ENCODE measurements at places on chromosomes 6 and 20.
A peak's percentile ranks its signal among the peaks of the same experiment; 100 is the strongest.

DNA sequence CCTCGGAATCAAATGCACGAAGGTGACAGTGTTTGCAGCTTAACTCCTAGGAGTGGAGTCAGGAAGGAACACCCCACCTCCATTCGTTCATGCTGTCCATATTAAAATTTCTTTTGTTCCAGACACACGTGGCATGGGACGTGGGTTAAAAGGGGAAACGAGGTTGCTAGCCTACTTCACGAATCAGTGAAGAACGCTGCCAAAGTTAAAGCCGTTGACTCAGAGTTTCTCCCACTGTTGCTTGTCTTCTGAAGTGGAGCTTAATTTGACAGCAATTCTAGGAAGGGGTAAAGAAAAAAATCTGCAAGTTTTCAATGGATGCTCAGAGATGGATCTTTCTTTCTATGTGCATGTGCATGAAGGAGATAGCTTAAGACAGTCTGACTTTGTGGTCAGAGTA is 499.1 kb downstream of the CD83 start:
- no peak for DNase-seq

DNA sequence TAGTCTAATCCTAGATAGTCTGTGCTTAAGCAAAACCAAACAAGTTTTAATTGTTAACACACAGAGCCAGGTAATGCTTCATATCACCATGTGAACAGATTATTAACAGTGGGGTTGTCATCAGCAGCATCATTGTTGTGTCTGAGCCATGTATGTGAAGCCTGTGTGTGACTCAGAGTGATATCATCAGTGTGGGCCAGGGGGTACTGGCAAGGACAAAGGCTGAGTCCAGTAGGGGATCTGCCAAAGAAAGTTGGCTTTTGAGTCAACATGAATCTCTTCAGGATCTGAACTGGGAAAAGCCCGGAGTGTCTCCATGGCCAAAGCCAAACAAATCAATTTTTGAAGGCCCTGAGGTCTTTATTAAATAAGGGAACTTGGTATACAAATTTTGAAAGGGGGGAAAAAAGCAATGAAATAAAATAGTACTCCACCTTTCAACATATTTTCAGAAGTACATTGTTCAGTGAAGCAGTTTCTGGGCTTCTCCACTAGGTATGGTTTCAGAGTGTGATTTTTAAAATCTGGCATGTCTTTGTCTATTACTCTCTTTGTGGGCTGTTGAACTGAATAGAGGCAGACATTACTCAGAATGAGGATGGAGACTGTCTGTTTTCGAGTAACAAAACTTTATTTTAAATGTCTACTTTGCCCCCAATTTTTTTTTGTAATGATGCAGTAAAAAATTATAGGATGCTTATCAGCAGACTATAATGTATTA is 444.2 kb upstream of the JAG1 start:
- no peak for DNase-seq

- no peak for DNase-seq
Observed at GRCh38 chr6:105483492-105483891, 80.6 kb upstream of the PREP start.

GRCh38 chr20:58306421-58307261 is 2.9 kb upstream of the RAB22A start:
- DNase-seq, result peak; percentile 94

- DNase-seq, result no peak
Observed at GRCh38 chr6:44238687-44239350, 8.1 kb upstream of the HSP90AB1 start.

DNA sequence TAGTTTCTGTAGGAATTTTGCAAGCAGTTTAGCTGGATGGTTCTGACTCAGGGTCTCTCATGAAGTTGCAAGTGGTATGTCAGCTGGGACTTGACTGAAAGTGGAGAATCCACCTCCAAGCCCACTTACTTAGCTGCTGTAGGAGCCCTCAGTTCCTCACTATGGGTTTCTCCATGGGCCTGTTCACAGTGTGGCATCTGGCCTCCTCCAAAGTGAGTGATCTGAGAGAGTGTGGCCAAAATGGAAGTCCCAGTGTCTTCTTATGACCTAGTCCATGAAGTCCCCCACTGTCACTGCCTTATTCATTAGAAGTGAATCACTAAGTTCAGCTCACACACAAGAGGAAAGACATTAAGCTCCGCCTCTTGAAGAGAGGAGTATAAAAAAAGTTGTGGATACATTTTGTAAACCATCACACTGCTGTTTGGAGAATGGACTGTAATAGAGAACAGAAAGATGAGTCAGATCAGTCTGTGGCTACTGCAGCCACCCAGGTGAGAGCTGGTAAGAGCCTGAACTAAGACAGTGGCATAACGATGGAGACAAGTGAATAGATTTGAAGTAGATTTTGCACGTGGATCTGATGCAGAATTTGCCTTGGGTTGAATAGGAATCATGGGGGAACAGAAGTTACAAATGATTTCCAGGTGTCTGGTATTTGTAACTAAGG is 4.9 kb upstream of the NELFCD start:
- no peak for DNase-seq

DNA sequence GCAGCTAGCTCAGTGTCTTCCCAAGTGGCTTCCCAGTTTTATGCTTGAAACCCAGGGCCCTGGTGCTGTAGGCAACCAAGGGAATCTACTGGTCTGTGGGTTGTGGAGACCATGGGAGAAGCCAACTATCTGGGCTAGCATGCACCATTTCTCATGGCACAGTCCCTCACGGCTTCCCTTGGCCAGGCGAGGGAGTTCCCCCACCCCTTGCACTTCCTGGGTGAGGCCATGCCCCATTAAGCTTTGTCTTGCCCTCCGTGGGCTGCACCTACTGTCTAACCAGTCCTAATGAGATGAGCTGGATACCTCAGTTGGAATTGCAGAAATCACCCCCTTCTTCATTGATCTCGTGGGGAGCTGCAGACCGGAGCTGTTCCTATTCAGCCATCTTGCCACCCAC is 1152.0 kb downstream of the KHDRBS2 start:
- no peak for DNase-seq

GRCh38 chr6:137777687-137778075 is 89.4 kb upstream of the TNFAIP3 start:
- DNase-seq, result no peak

GRCh38 chr6:87319271-87319987 is 3.0 kb upstream of the SMIM8 start:
- DNase-seq, result no peak

- DNase-seq, result no peak
Observed at GRCh38 chr20:10634211-10634610, 39.6 kb downstream of the JAG1 start.

- DNase-seq, result peak; percentile 60
Observed at GRCh38 chr6:44126320-44127149, 717 bp downstream of the MRPL14 start.

DNA sequence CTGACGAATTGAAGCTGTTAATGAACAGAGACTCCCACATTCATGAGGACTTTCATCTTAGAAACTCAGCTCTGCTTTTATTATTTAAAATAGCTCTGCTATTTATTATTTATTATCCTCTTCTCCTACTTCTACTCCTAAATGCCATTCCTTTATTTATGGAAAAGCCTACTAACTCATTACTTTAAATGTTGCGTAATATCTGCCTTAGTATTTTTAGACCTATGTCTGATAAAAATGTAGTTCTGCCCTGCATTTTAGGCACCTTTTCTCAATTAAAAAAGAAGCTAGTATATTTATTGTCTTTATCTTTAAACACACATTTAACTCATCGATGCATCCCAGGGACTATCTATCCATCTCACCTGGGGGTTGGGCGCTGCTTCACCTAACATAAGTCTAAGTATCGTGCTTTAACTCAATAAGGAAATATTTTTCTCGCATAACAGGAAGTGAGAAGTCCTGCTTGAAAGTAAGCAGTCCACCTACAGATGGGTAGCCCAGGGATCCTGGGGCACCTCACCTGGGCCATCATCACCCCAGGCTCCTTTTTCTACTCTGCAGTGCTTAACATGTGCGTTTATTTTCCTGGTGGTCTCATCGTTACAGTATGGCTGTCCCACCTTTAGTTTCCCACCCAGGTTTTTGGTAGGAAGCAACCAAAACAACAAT is 31.3 kb upstream of the FAM184A start:
- DNase-seq, result no peak

DNA sequence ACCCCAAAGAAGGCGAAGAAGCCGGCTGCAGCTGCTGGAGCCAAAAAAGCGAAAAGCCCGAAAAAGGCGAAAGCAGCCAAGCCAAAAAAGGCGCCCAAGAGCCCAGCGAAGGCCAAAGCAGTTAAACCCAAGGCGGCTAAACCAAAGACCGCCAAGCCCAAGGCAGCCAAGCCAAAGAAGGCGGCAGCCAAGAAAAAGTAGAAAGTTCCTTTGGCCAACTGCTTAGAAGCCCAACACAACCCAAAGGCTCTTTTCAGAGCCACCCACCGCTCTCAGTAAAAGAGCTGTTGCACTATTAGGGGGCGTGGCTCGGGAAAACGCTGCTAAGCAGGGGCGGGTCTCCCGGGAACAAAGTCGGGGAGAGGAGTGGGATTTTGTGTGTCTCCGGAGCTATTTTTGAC is 69.6 kb downstream of the HFE start:
- DNase-seq, result no peak

DNA sequence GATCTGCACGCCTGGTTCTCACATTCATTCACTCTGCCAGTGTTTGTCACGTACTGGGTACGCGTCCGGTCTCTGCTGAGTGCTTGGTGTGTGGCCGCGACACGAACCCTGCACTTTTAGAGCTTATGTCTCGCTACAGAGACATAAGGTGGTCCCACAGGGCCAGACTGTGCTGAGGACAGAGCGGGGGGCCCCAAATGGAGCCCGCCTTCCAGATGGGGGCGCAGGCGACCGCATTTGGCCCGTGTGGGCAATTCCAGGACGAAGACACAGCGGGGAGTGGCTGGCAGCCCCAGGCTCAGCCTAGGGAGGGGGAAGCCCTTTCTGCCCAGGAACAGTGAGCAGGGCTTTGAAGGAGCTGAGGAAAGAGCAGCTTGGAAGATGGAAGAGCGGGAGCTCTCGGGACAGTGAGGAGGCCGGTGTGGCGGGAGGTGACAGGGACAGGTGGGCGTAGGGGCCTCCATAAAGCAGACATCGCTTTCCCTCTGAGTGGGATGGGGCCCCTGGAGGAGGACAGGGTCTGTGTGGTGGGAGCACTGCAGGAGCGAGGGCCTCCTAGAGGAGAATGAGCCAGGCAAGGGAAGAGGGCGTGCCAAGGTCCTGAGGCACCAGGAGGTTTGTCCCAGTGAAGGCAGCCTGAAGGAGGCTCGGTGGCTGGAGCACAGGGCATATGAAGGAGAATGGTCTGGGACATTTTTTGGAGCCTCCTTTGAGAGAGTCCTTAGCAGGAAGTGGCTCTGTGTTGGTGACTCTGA is 7.8 kb upstream of the MTG2 start:
- no peak for DNase-seq

- no peak for DNase-seq
Observed at GRCh38 chr6:48099713-48100587, 11.0 kb downstream of the PTCHD4 start.

DNA sequence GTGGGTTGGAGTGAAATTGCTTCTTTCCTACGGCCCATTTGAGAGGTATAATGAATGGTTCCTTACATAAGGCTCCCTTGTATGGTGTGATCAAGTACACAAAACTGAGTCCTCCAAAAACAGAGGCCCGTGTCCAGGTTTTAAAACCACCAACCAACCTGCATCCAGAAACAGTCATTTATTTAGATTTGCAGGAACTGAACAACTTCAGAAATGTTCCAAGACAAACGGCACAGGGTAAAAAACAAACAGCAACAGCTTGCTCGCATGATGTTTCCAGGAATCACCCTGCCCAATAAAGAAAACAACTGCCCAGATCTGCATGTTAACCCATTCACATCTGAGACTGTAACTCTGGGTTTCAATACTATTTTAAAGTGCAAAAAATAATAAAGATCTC is 40.2 kb upstream of the TRAM2 start:
- no peak for DNase-seq

DNA sequence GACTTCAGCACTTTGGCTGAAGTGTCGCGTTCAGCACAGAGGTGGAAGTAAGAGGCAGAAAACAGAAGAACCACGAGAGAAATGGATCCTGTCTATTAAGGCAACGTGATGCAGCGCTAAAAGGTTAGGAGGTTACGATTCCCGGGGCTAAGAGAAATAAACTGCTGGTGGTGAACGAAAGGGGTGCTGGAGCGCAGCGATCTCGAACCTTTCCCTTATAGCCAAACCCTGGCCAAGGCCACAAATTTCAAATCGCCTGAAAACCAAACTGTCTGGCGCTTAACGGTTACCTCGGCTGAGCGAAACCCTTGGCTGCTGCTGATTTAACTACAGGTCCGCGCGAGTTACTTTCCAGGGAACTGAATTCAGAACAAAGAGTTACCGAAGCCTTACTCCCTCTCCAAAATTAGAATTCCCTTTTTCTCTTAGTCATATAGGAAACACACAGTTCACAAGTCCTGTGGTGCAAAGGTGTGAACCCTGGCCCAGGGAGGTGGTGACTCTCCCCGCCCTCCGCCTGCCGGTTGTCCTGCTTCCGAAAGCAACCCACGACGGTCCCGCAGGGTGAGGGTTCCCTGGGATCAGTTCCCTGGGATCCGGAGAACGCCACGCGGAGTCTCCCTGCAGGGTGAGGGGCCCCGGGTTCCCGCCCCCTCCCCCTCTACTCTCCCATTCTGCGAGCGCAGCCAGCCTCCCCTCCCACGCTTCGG is 1.3 kb upstream of the SLC35D3 start:
- DNase-seq, result no peak

- no peak for DNase-seq
Observed at GRCh38 chr6:133644548-133644891, 244.4 kb upstream of the TCF21 start.

DNA sequence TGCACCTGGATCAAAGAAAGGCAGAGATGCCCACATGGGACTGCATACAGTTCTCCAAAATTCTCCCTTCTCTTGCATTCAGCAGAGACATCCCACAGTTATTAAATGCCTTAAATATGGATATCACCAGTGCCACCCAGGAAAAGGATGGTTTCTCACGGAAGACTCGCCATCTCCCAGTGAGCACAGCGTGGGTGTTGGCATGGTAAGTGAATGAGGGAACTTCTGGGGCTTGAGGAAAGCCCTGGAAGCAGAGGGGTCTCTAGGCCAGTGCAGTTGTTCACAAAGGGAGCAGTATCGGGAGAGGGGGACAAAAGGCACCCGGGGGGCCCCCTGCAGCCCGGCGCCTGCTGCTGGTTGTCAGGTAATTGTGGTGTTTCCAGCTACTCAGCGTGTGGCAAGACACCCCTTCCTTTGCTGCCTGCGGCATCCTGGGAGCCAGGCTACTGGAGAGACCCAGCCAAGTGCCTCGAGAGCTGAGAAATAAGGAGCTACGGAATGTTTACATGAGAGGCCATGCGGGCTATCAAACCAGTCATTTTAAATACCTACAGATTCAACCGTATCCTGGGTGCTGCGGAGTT is 125.4 kb downstream of the PXDC1 start:
- DNase-seq, result no peak

GRCh38 chr20:17884307-17885003 is 84.1 kb downstream of the SNX5 start:
- no peak for DNase-seq

GRCh38 chr6:16684896-16685554 is 76.2 kb downstream of the ATXN1 start:
- peak; percentile 77 for DNase-seq

DNA sequence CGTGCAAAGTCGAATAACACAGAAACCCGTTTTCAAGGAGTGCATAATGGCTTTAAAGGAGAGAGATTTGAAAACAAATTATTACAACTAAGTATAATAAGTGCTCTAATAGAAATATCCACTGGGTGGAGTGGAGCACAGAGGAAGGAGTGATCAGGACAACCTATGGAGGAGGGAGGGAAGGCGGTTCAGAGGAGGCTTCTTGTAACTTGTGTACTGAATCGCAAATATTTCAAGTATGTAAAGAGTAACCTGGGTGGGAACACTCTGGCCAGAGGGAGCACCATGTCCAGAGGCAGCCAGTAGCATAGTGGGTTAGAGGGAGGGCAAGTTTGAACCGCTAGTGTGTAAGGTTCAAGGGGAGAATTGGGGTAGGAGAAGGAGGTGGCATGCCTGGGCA is 21.6 kb upstream of the TNFAIP3 start:
- no peak for DNase-seq

All from CD4-positive, alpha-beta T cell treated with Interleukin-15 for 4 hours (primary cell).